ENCODE measurements at places on chromosomes 2 and 18.

- DNase-seq: peak; percentile 59
Measured at GRCh38 chr2:64203858-64204632, 59.8 kb upstream of the PELI1 start.

GRCh38 chr2:220533485-220533884 lies 906.1 kb downstream of the SLC4A3 start:
- DNase-seq: peak; percentile 18

DNA sequence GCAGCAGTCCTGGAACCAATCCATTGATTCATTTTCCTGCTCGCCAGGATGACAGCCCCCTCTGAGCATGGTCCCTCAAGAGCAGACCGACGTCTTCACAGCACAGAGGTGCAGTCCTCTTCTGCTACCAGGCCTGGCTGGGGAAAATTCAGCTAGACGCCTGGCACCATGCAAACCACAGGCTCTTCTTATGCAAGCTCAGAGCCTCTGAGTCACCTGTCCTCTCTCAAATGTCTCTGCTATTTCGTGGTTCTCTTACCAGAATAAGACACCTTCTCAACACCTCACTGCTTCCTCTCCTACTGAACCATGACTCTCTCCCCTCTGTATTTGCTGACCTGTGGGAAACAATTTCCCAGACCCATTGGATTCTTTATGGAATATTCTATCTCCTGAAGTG lies 79.8 kb upstream of the CYRIA start:
- DNase-seq: peak; percentile 62

DNA sequence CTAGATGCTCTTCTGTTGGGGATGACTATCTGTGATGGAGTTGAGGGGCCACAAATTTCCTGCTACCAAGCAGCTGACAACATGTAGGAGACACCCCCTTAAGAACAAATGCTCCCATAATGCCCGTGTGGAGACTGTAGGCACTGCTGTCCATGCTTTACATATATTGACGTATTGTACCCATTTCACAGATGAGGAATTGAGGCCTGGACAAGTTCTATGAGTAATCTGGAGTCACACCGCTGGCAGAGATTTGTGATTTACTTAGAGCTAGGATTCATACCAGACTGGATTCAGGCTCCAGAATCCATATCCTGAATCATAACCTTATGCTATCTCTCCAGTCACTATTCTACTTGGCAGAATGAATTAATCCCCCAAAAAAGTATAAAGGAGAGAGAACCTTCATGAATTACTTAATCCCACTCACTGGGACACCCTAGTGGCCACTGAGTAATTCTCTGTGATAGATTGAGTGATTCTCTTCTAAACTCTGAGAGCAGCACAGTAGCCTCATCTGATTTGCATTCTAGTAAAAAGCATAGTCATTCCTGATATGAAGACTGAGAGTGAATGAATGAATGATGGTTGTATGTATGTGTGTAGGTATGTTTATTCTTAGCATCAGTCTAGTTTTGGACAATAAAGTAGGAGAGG lies 460.7 kb upstream of the MEIS1 start:
- no peak for DNase-seq

DNA sequence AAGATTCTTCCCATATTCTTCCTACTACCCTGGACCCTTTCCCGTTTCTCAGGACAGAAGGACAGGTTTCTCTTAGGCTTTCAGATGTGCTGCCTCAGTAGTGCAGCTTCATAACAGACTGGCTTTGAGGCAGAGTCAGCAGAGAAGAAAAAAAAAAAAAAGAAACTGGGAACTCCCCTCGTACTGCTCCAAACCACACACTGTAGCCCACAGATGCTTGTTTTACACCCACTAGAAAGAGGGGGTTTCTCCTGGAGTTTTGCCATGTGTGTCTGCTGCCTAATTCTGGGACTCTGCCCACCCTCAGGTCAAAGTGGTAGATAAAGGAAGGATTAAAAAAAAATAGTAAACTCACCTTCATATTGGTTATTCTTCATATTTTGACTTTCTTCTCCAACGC lies 95.9 kb downstream of the NCOA1 start:
- DNase-seq: peak; percentile 49

DNA sequence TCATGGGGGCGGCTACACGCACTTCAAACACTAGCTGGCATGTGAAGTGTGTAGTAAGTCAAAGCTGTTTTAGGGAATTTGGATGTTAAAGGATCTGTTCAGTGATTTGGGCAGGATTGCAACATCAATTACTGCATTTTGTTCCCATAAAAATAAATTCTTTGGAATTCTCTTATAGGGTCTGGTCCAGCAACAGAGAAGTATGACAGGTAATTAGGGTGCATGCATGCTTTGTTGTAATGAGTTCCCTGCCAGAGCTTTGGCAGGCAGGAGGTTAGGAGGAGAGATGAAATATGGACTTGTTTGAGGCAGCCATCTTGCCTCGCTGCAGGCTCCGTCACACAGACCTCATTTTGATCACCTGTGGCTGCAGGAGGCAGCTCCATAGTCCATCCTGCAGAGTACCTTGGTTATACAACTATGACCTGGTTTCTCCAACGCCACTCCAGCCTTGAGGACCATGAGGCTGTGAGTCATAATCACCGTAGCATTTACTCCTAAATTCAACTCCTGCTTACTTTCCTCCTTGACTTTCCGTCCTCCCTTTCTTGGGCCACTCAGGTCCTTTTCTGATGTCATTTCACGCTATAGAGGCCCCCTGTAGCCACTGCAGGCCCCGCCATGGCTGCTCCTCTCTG lies 26.5 kb upstream of the EML4 start:
- DNase-seq: no peak

DNA sequence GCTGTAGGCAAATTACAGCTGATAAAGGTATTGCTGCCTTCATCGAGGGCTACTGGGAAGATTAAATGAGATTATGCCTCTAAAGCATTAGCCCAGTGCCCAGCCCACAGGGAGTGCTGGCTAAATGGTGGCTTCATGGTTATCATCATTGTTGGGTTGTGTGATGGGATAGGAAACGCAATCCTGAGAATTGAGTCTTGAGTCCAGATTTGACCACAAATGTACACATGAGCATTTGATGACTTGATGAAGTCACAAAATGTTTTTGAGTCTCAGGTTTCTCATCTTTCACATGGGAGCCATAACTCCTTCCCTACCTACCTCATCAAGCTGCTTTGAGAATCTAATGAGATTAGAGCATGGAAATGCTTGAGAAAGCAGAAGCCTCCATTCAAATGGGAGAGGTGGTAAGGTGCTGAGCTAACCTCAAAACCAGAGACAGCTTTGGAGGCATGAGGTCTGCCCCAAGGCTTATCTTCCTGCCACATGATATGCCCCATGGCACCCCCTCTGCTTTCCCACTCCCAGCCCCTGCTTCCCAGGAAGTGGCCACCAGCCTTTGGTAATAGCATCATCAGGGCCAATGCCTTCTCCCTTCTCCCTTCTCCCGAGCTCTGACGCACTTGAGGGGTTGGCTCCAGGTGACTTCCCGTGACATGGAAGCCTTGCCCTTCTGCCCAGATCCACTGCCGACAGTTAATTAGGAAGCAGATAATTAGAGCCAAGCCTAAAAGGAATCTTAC lies 149.4 kb upstream of the EPAS1 start:
- no peak for DNase-seq

DNA sequence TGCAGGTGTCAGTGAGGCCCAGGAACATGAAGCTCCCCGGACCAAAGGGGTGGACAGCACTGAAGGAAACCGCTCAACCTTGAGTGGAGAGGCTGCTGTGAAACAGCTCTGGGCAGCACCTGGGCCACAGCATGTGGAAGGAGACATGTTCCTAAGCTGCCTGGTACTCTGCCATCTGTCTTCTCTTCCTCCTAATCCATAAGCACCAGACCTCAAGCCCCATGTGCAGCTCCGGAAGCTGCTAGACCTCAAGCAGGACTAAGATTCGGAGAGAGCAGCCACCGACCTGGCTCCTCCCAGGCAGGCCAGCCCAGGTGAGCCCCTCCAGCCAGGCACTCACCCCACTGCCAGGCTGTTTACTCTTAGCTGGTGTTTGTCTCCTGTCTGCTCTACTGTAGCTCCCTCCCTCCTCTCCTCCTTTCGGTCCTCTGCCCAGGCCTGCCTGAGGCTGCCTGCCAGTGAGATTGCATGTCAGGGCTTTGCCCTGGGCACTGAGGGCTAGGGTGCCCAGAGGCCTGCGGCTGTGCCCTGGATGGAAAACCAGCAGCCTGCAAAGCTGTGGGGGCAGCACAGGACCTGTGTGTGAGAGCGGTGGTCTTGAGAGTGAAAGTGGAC lies 53.7 kb downstream of the BCL11A start:
- DNase-seq: no peak

DNA sequence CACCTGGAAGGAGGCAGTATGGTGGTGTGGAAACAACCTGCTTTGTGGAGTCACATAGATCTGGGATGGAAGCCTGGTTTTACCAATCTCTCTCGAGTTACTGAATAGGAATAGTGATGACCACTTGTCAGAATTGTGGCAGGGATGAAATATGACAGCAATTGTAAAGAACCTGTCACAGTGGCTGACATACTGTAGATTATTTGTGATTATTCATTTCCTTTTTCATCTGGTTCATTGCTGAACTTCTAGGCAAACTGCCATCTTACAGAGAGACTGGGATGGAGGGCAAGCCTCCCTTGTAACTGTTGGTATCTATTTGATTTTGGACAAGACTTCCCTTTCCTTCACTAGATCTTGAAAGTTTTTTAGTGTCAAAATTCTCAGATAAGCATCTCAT lies 42.0 kb downstream of the FMNL2 start:
- no peak for DNase-seq

GRCh38 chr2:26982102-26982742 lies 11.8 kb downstream of the MAPRE3 start:
- peak; percentile 42 for DNase-seq

GRCh38 chr2:152037743-152038435 lies 61.0 kb downstream of the CACNB4 start:
- no peak for DNase-seq

DNA sequence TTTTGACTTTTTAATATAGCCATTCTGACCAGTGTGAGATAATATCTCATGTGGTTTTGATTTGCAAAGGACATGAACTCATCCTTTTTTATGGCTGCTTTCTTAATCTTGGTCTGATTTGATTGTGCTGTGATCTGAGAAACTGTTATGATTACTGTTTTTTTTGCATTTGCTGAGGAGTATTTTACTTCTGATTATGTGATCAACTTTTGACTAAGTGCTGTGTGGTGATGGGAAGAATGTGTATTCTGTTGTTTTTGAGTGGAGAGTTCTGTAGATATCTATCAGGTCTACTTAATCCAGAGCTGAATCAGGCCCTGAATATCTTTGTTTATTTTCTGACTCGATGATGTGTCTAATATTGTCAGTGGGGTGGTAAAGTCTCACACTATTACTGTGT lies 16.8 kb downstream of the SP140L start:
- no peak for DNase-seq

GRCh38 chr2:171514908-171515582 lies 7.2 kb upstream of the CYBRD1 start:
- DNase-seq: no peak

DNA sequence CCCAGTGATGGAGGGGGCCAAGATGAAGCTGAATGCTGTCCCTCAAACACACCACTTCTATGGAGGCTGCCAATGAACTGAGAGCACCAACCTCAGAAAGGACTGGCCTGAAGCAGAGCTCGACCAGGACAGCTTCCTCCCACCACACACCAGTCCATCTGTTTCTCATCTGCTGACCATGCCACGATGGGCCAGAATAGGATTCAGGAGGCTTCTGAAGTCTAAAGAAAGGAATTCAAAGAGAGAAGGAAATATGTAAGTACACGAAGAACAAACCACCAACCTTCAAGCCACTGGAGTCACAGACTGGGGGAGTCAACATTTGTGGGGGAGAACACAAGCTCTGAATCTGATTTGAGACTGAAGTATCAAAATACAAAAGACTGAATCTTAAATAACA lies 157.6 kb upstream of the CCDC68 start:
- no peak for DNase-seq

GRCh38 chr18:46278481-46279465 lies 174.6 kb downstream of the HAUS1 start:
- DNase-seq: no peak

GRCh38 chr2:42877936-42878335 lies 85.6 kb upstream of the HAAO start:
- DNase-seq: no peak

- no peak for DNase-seq
Measured at GRCh38 chr18:48385596-48385995, 23.6 kb downstream of the ZBTB7C start.

DNA sequence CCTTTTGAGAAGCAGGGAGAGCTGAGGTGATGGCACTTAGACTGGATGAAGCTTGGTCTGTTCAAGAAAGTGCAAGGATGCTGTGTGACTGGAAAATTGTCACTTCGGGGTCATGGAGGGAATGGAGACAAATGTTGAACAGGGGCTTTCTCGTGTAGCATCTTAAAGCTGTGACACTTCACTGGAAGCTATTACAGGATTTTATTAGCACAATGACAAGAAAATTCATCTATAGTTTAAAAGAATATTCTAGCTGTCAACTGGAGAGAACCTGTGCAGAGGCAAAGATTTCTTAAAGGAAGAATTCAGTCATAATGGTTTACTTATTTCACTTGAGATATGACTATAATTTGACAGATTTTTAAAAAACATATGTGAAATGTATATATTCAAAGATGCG lies 963.9 kb upstream of the ZEB2 start:
- no peak for DNase-seq

- peak; percentile 66 for DNase-seq
Measured at GRCh38 chr18:54222922-54223567, 1.4 kb downstream of the MBD2 start.

GRCh38 chr2:120204417-120204816 lies 18.8 kb downstream of the TMEM185B start:
- no peak for DNase-seq

GRCh38 chr2:203650860-203651613 lies 55.4 kb upstream of the CD28 start:
- DNase-seq: peak; percentile 20

- DNase-seq: no peak
Measured at GRCh38 chr2:85914922-85915321, 26.1 kb upstream of the ST3GAL5 start.

DNA sequence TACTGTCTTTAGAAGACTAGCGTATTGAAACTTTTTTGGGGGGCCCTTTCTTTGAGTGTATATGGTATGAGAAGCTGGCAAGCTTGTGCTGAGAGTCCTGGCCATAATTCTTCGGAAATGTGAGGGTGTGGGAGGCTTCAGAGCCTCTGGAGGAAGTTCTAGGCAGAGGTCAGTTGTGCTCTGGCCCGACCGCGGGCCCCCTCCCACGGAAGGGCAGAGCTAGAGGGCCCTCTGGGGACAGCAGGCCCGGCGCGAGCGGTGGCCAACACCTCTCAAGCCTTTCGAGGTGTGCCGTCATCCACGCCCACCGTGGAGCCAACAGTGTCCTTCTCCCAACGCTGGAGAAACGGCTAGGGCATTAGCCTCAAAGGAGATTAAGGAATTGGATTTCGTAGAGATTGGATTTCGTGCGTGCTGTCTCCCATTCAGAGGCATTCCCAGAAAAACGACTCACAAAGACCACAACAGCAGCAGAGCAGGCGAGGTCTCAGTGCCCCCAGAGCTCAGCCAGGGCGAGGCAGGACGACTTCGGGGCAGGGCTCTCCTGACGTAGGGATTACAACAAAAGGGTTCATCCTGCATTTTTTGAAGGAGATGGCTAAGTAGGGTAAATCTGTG lies 2.2 kb upstream of the MTCL1 start:
- DNase-seq: no peak

Measured in activated CD4-positive, alpha-beta T cell treated with anti-CD3 and anti-CD28 coated beads for 36 hours (primary cell).